B cell (primary cell): ENCODE measurements at places on chromosomes 2 and 18. TPM values are rescaled to one million over a fixed set of nuclear protein-coding genes. Genes with fewer than 3 reads are reported as not detected.

KIF3C gene
- polyA plus RNA-seq = 0.53 and 0.84 TPM in 2 replicates

FLACC1 gene
- 1.4 and 1.5 TPM in 2 replicates for polyA plus RNA-seq

GRCh38 chr2:164803776-164804466 lies 37.7 kb downstream of the COBLL1 start:
- no peaks in the 10 kb centered on the region for H3K36me3 ChIP-seq
- H3K4me1 ChIP-seq = peaks cover 15% of the 10 kb centered on the region
- no peak overlapping the region for H3K27ac ChIP-seq
- H3K27me3 ChIP-seq = no peaks in the 10 kb centered on the region

GRCh38 chr2:17894556-17894955 lies 16.1 kb downstream of the KCNS3 start:
- H3K36me3 ChIP-seq = no peaks in the 10 kb centered on the region
- H3K27me3 ChIP-seq = no peaks in the 10 kb centered on the region
- H3K27ac ChIP-seq = no peak overlapping the region

DCDC2C gene
- not detected in 2 replicates for polyA plus RNA-seq

DNA sequence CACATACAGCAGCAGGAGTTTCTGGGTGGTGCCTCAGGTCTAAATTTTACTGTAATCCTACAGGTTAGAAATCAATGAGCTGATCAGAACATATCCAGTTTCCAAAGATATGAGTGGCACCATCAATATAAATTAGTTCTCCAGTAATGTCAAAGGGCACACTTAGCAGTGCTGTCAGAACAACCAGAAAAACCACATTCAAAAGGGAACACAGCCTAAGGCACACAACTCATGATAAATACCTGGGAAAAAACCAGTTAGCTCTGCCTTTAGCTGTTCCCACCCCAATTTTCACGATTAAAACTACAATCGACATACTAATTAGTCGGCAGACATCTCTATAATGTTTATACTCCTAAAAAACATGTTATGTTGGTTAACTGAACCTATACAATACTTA lies 31.5 kb downstream of the ATP8B1 start:
- no peak for DNase-seq
- H3K4me3 ChIP-seq = no peak overlapping the region
- no peak overlapping the region for H3K27ac ChIP-seq
- H3K4me1 ChIP-seq = no peaks in the 10 kb centered on the region
- no peaks in the 10 kb centered on the region for H3K36me3 ChIP-seq

DNA sequence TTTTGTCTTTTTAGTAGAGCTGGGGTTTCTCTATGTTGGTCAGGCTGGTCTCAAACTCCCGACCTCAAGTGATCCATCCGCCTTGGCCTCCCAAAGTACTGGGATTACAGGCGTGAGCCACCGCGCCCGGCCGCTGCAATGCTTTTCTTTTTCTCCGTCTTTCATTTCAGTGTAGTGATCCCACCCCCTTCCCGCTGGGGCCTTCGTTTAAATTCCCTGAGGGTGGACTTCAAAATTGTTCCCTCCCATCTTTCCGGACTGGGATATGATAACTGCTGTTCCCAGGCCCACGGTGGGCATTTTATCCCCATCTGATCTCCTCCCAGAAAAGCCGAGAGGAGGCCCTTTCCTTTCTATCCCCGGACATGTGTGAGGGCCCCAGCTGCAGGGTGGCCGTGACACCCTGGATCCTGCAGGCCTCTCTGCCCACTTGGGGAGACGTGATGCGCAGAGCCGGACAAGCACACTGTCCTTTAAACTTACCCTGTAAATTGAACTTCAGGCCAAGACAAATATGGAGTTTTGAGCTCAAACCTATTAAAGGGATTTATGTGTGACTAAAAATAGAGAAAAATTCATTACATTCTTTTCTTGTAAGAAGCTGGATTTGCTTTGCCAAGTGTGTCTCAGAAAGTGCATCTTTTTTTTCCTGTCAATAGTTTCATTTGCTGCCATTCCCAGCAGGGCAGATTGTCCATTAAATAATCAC lies 54.5 kb upstream of the AFF3 start:
- DNase-seq = no peak
- H3K4me1 ChIP-seq = no peaks in the 10 kb centered on the region

DNA sequence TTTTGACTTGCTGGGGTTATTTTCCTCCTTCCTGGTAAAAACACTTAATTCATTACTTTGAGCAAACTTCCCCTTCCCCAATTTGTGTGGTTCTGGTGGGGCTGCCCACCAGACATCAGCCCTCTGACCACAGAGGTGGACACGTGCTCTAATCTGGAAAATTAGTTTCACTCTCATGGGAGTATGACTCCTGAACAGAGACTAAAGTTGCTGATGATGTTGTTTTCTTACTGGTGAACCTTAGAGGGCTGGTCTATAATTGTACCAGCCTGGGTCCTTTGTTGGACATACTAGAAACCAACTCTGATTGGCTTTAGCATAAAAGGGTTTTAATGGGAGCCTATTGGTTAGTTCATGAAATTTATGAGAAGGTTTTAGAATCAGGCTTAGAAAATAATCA lies 54.1 kb upstream of the ACYP2 start:
- H3K36me3 ChIP-seq = peaks cover 2% of the 10 kb centered on the region
- no peaks in the 10 kb centered on the region for H3K27me3 ChIP-seq
- H3K4me1 ChIP-seq = peaks cover 4% of the 10 kb centered on the region
- no peak for DNase-seq
- no peak overlapping the region for H3K27ac ChIP-seq
- H3K4me3 ChIP-seq = no peak overlapping the region

DNA sequence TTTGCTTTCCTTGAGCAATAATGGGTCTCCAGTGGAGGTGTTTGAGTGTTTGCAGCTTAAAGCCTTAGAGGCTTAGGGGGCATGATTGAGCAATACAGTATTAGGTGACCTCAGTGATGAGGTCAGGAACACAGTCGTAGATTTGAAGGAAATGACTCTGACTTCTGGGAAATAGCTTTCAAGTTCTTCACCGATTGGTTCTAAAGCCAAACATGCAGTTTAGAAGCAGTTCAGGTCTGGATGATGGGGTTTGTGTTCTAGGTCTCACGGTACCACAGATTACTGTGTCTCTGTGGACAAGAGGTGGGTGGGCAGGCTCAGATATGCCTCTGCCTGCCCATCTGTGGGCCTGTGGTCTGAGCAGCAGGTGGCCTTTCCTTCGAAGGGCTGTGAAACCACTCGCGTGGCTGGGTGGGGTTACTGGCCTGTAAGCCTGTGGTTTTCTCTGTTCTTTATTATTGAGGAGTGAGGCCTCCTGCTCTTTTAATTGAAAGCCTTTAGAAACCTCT lies 7.8 kb downstream of the MTHFD2 start:
- H3K27me3 ChIP-seq = no peaks in the 10 kb centered on the region
- DNase-seq = peak; percentile 69
- H3K27ac ChIP-seq = peak overlapping the region; percentile 80
- peaks cover 24% of the 10 kb centered on the region for H3K4me1 ChIP-seq
- peak overlapping the region; percentile 0 for H3K4me3 ChIP-seq

GRCh38 chr2:4883375-4883774 lies 808.8 kb upstream of the SOX11 start:
- H3K4me3 ChIP-seq = no peak overlapping the region
- no peaks in the 10 kb centered on the region for H3K27me3 ChIP-seq
- no peaks in the 10 kb centered on the region for H3K36me3 ChIP-seq
- H3K4me1 ChIP-seq = no peaks in the 10 kb centered on the region

DNA sequence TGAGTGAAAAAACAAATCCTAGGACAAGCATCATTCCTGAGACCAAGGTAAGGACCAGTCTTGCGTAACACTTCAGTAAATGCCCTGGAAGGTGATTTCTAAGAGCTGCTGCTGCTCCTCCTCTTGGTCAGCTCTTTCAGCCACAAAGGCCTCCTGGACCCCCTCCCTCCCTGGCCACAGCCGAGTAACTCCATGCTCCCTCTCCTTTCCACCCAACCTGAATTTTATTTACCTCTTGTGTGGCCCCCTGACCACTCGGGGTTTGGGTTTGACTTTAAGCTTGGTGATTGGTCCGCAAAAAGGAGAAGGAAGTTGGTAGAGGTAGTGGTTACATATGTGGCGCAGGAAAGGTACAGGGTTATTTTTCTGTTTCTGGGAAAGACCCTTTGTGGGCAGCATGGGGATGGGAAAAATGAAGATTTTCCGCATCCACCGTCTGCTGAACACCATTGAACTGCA lies 9.2 kb downstream of the HTRA2 start:
- peak overlapping the region; percentile 90 for H3K27ac ChIP-seq
- peak; percentile 76 for DNase-seq
- H3K4me1 ChIP-seq = peaks cover 29% of the 10 kb centered on the region
- no peaks in the 10 kb centered on the region for H3K27me3 ChIP-seq
- peak overlapping the region; percentile 59 for H3K4me3 ChIP-seq
